ENCODE measurements at places on chromosomes 11 and 22.

DNA sequence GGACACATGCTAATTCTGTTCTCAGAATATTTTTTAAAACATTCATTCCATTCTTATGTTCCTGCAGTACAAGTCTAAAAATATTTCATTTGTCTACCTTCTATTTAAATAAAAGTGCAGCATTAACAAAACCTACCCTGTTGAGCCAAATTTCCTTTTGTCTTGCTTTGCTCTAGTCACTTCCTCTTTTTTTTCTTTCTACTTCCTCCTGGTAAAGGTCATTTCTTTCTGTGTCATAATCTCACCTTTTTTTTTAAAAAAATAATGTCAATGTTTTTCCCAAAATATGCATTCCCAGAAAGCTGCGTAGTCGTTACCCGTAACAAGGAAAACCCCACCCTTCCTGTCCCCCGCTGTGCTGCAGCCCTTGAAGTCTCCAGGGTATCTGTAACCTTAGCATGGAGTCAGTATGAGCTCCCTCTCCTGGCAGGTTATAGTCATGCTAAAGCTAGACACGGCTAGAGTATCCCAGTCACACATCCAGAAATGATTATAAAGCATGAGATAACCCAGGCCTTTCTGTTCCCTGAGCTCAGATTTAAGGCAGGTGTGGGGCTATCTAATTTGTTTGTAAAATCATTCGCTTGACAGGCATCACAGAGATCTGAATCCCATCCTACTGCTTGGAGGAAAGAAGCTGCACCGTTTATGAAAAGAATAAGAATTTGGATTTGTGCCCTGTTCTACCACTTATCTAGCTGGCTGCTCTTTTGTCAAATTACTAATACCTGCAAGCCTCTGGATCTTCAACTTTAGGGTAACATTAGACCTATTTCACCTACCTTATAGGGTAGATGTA, 51.1 kb upstream of the EED start:
- DNase-seq = peak; percentile 67

GRCh38 chr22:32643246-32643645, 158.3 kb upstream of the TIMP3 start:
- no peak for DNase-seq

- DNase-seq = no peak
Observed at GRCh38 chr22:25545146-25545545, 19.3 kb upstream of the GRK3 start.

DNA sequence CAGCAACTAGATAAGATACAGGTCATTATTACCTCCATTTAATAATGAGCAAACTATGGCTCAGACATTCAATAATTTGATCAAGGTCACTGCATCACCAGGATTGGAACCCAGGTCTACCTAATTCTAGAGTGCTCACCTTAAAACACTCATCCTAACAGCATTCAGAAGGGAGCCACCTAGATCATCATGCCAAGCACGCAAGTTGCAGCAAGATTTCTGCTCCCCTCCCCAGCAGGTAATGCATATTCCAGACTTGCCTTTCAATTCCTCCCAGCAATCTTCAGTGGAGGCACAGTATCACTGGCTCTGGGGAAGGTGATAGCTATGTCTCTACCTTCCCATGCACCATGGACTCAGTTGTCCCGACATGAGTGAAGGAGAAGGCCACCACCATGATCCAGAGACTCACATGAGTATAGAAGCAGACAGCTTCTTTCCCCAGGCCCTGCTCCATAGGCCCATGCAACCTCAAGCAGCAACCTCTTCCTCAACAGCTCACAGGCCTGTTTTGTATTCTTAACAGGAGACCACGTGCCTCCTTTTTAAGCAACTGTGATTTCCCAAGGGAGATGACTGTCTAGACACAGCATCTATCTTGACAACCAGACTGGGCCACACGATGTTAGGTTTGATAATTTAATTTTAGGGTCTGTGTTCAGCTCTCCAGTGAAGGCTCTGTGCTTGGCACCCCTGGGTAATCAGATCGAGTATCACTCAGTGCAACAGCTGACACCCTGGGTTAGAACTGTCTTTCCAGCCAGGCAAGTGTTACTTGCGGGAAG, 36.4 kb downstream of the RAB30 start:
- DNase-seq = no peak

- DNase-seq = no peak
Observed at GRCh38 chr11:69157156-69157821, 1.6 kb downstream of the SMIM38 start.

DNA sequence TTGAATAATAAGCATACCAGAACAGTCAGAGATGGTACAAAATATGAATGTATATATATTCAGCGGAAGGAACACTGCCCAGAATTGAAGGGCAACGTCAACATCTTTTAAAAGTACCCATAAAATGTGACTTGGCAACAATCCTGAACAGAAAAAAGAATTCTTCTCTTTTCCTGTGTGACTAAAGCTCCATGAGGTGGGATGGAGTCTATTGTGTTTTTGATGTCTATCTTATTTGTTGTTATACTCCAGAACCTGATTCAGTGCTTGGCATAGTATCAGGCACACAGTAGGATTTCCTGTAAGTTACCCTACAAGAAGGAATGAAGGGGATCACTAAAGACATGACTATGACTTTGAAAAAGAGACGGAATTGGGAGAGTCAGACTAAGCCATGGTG, 10.3 kb downstream of the LDLRAD3 start:
- no peak for DNase-seq

DNA sequence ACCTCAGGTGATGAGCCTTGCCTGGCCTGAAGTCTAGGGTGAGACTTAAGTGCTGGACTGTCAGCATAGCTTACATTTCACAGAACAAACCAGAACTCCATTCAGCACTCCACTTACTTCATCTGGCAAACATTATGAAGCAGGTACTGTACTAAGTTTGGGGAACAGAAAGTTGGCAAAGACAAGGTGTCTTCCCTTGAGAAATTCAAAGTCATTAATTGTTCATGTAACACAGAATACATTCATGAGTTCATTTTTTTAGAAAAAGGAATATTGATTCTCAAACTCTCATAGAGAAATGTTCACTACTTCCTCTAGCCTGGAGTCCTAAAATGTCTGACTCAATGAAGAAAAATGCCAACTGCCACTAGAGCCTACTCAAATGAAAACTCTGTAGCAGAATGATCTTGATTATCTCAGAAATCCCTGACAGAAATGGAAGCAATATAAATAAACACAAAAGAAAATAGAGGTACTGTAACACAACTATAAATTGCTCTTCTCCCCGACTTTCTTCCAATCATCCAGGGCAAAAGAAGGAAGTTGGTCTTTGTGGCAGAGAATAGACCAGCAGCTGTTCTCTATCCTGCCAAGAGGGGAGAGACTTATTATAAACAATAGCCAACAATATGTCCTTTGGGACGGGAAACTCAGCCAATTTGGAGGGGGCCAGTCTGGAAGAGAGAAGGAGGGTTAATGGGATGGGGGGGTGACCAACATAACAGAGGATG, 129.2 kb upstream of the MTMR2 start:
- no peak for DNase-seq

DNA sequence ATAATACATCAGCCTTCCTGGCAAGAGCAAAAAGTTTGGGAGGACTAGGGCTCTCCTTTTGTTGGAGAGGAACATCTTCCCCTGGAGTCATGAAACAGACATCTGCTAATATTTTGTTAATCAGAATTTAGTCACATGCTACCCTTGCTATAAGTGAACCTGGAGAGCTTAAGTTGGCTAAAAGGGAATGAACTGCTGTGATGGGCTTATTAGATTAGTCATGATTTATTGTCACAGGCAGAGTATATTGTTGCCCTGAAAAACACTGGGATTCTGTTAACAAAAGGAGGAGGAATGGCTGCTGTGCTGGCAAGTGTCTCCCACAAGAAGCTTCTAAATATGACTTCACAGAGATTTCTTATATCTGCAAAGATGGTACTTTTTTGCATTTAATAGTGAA, 16.0 kb downstream of the TCP11L1 start:
- DNase-seq = no peak

- peak; percentile 73 for DNase-seq
Observed at GRCh38 chr22:30005213-30005857, 74.9 kb upstream of the HORMAD2 start.

DNA sequence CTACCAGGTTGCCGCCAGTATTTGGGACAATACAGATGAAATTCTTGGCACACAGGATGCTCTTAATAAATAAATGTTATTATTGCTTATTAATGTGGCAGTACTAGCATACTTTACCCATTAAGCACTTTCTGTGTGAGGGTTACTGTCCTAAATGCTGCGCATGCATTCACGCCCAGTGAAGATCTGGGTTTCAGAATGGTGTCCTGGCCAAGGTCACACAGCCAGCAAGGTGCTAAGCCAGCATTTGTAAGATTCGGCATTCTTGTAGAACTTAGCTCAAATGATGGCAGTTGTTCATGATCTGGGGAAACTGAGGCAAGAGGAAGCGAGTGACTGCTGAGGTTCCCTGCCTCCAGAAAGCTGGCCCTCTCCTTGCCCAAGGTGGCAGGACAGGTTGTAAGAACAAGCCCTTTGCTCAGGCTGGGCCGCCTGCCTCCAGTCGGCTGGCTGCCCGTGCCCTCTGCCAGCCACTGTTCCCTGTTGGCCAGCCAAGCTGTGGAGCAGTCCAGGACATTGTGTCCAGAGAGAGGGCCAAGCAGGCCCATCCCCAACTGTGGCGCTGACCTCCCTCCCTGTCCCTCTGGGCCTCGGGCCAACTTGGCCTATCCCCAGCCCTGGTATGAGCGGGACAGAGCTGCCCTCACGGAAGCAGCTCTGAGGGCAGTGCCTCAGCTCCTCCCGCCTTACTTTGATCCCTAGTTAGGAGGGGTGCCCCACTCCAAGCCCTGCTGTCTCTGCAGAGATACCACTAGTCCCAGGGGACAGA, 28.8 kb downstream of the TOB2 start:
- DNase-seq = no peak

DNA sequence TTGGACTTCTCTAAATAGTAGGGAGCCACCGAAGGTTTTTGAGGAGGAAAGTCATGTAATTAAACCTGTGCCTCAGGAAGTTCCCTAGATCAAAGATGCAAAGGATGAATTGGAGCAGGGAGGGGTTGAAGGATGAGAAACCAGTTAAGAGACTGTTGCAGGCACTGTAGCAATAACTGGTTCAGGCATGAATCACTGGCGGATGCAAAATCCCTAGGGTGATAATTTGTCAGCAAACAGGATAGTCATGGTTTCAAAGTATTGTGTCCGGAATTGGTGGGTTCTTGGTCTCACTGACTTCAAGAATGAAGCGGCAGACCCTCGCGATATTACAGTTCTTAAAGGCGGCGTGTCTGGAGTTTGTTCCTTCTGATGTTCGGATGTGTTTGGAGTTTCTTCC, 19.9 kb downstream of the TRIOBP start:
- DNase-seq = no peak

- DNase-seq = no peak
Observed at GRCh38 chr22:50213263-50213662, 12.5 kb downstream of the SELENOO start.

GRCh38 chr11:87769661-87770060, 405.6 kb downstream of the RAB38 start:
- no peak for DNase-seq

- no peak for DNase-seq
Observed at GRCh38 chr22:45526768-45527360, 24.2 kb downstream of the FBLN1 start.

DNA sequence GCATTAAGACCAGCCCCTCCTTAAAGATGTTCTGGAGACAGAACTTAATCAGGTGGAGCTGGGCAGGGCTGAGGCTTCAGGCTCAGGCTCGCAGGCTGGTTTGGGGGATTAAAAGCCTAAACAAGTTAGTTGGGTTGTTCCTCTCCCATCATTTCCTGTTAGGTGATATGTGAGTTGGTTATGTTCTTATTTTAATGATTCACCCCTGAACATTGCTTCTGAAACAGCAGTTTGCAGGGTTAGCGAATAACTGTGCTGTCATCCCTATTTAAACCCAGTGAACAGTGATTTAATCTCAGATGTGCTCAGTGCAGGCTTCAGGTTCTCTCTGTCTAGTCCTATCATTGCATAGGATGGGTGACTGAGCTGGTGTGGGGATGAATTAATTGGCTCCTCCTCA, 47.4 kb upstream of the BIRC3 start:
- no peak for DNase-seq

DNA sequence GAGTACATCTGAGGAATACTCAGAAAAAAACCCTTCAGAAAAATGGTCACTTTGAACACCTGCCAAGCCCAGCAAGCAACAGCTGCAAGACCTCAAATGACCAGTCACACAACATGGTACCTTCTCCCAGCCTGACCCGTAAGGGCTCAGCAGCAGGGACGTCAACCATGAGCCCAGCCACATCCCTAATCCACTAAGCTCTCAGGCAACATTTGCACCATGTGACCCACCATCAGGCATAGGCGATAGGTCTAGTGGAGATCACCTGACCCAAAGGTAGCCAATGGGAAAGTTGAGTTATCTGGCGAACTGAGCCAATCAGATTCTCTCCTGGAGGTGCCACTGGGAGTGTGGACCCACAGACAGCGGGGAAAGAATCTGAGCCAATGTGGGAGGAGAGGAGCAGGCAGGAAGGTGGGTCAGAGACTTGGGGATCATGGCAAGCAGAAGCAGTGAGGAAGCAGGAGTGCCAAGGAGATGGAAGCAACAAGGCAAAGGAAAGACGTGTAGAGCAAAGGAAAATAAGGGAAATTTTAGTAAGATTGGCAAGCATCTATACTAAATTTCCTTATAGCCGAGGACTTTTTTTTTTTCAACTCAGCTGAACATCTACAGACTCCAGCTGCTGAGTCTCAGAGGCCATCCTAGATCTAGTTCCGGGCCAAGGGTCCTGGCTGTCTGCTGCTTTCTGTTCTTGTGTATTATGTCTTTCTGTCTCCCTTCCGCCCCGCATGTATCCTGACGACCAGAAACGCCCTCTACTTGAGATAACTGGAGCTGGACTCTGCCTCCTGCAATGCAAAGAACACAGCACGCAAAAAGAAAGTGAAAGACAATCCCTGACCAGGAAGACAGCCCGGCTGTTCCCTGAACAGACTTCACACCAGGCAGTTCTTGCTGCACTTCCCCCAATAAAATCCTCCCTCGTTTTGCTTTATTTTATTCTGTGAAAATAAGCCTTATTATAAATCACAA, 11.0 kb upstream of the PLAAT2 start:
- peak; percentile 36 for DNase-seq

DNA sequence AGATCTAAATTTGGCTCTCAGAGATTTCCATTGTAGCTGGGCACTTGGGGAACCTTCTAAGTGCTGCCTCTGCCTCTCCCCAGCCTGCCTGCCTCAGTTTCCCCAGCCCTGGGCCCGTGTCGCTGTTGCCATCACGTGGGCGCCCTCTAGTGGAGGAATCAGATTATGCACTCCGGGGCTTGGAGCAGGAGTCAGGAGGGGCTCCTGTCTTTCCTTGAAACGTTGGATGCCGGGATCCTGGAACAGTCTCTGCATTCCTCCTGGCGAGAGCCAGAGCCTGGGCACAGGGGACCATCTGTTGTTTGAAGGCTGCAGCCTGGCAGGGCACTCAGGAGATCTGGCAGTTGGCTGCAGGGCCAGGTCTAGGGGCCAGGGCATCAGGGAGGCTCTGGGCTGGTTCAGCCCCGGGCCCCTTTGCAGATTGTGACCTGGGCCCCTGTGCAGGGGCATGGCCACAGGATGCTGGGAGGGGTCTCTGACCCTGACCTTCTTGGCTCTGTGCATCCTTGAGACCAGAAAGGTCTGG, 71.6 kb downstream of the LRP5 start:
- peak; percentile 63 for DNase-seq

Measured in activated T-cell treated with anti-CD3 and anti-CD28 coated beads, Interleukin-2, amount 50 U/mL, for 72 hours (primary cell).